Endothelial cell of umbilical vein (primary cell): ENCODE measurements at places on chromosomes 16 and 17. TPM values are rescaled to one million over a fixed set of nuclear protein-coding genes. Genes with fewer than 3 reads are reported as not detected.

DNA sequence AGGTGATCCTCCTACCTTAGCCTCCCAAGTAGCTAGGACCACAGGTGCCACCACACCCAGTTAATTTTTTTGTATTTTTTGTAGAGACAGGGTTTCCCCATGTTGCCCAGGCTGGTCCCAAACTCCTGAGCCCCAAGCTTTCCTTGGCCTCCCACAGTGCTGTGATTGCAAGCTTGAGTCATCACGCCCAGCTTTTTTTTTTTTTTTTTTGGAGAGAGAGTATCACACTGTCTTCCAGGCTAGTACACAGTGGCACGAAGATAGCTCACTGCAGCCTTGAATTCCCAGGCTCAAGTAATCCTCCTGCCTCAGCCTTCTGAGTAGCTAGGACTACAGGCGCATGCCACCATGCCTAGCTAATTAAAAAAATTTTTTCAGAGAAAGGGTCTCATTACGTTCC, 27.2 kb downstream of the HEATR9 start:
- DNase-seq = no peak

DNA sequence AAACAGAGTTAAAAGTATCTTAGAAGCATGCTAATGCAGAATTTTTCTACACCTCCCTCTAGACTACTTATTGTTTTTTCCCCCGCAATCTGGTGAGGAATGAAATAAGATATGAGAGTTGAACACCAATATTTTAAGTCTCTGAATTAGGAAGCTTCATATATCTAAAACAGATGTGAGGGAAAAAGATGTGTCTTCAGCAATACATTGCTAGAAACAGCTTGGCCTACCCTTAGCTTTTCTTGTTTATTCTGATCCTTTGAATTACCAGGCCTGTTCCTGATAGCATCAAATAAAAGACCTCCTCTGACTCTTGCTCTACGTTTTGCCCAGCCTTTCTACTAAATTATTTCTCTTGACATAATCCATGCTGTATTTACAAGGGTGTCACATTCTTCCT, 221.8 kb downstream of the CDH11 start:
- DNase-seq = no peak

GRCh38 chr17:9432934-9433421, 142.6 kb downstream of the STX8 start:
- no peak for DNase-seq

- DNase-seq = no peak
These were observed 10.1 kb upstream of the TANC2 start for GRCh38 chr17:62955841-62956352.

- no peak for DNase-seq
These were observed 12.6 kb upstream of the PRKAR1A start for GRCh38 chr17:68499587-68499986.

- DNase-seq = no peak
These were observed 70.4 kb downstream of the ZDHHC7 start for GRCh38 chr16:84940670-84941551.

DNA sequence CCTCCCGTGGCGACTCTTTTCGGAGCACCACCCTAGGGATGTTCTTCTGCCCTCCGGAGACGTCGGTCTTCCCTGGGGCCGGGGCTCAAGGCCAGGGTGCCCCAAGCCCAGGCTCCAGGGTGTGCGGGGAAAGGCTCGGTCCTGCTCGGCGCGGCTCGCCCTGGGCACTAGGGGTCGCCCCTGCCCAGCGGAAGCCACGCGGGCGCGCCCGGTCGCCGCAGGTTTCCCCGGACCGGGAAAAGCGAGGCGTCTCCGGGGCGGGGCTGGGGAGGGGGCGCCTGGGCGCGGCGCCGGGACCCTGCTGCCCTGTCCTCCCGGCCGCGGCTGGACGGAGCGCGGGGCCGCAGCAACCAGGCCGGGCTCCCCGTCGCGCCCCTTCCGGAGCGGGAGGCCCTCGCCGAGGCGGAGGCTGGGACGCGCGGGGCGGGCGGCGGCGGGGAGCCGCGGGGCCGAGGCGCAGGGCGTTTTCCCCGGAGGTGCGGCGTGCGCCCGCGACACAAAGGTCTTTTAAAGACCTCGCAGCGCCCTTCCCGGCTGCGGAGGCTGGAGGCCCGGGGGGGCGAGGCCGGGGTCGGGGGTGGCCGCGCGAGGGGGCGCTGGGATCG, 76.4 kb downstream of the MRC2 start:
- peak; percentile 44 for DNase-seq

- DNase-seq = no peak
These were observed 1.5 kb downstream of the TGFB1I1 start for GRCh38 chr16:31473264-31473984.

GRCh38 chr17:48997103-48997826, at the start of gene IGF2BP1:
Gene IGF2BP1 (plus strand): TSS chr17:48997385. CDS start chr17:48997746, 361 bp downstream.
- peak; percentile 80 for DNase-seq

GRCh38 chr16:11326084-11326736, 19.0 kb upstream of the RMI2 start:
- no peak for DNase-seq

DNA sequence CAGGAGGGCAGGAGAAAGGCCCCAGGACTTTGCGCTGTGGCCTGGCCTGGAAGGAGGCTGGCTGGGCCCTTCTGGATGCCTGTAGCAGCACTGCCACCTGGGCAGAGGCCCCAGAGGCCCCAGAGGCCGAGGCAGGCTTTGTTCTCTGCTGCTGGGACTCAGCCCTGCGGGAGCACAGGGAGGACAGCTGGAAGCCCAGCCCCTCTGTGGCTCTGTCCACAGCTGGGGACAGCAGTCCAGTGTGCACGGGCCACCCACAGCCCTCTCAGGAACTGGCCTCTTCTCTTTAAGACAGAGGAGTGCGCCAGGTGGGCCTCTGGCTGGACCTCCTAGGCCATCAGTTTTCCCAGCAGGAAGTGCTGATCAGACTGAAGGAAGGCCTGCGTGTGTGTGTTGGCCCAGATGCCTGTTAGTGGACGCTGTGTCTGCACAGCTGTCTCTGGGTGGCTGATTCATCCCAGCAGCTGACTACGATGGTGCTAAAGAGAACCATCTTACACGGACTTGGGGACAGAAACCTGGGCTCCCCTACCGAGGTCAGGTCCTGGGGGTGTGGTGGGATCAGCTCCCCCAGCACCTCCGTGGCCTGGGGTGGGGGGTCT, 26.9 kb upstream of the ZNF750 start:
- peak; percentile 87 for DNase-seq

DNA sequence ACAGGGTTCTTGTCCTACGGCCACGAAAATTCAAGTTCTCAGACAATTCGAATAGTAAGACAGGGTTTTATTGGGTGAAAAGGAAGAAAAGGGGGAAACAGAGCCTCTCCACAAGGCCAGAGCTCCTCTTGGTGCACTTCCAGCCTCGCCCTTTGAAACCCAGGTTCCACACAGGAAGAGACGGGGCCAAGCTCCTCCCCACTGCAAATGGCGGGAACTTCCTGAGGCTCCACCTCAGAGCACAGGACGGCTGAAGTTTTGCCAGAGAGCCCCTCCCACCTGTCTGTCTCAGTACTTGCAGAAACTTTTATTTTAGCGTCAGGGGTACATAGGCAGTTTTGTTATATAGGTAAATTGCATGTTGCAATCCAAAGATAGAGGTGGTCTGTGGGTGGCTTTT, 165.7 kb upstream of the CDH8 start:
- no peak for DNase-seq

DNA sequence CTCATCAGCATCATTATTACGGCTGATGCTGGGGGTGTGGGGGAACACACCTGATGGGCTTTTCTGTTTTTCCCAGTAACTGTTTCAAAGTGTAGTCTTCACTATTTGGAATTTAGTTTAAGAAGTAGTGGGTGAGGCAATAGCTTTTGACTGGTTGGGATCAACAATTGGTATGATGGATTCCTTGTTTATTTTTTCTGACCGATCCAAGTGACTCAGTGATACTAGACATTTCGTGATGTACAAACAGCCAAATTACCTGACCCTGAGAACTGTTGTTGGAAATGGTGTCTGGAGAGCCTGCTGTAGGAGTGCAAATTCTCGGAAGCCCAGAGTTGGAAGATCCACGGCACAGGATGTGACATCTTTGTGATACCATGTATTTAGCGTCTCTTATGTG, 204.2 kb downstream of the PRKCA start:
- no peak for DNase-seq

DNA sequence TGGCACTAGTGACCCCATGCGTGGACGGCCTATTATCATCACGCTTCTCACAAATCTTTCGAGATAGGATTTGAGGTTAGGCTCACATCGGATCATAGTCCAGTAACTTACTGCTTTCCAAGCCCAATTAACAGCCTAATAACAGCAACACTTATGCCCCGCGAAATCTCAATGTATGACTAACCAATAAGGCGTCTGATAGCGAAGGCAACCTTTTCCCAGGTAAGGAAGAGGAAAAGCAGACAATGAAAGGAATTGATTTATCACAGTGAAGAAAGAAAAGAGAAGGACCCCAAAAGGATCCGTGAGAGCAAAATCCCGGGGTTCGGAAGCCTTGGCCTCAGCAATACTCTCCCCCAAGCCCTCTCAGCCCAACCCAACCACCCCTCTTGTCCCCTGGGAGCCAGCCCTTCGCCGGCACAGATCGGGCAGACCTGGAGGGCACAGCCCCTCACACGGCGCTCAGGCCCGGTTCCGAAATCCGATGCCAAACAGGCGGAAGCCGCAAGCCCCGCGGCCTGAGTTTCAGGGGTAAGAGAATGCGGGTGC, 534 bp downstream of the GPATCH8 start:
- peak; percentile 55 for DNase-seq

DNA sequence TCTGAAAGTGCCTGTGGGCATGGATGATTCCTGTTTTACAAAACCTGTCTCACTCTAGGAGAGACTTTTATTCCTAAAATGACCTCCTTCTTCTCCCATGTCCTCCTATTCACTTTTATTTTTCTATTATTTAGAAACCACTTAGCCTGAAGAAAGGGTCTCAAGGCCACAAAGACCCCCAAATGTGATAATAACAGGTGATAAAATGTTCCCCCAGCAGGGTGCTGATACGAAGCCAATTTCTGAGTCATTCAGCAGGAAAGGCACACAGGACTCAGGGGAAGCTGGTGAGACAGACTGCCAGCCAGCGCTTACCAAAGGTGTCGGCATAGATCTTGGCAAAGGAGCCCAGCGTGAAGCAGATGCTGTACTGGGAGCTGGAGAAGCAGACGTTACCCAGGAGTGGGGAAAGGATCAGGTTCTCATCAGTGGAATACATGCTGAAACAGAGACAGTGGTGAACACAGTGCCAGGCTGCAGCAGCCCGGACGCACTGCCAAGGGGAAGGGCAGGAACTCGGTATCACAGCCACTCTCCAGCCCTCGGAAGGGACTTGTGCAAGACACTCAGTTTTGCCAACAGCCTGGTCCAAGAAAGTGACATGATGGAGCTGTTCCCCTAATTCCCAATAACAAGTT, 24.6 kb downstream of the HIGD1B start:
- peak; percentile 40 for DNase-seq

GRCh38 chr17:74957935-74958740, 14.4 kb downstream of the HID1 start:
- peak; percentile 59 for DNase-seq

GRCh38 chr16:11484691-11485258, 101.9 kb downstream of the LITAF start:
- DNase-seq = peak; percentile 91

- no peak for DNase-seq
These were observed 71.2 kb downstream of the IRF8 start for GRCh38 chr16:85970016-85970733.

GRCh38 chr17:61425682-61426481, 26.2 kb downstream of the TBX2 start:
- DNase-seq = no peak

DNA sequence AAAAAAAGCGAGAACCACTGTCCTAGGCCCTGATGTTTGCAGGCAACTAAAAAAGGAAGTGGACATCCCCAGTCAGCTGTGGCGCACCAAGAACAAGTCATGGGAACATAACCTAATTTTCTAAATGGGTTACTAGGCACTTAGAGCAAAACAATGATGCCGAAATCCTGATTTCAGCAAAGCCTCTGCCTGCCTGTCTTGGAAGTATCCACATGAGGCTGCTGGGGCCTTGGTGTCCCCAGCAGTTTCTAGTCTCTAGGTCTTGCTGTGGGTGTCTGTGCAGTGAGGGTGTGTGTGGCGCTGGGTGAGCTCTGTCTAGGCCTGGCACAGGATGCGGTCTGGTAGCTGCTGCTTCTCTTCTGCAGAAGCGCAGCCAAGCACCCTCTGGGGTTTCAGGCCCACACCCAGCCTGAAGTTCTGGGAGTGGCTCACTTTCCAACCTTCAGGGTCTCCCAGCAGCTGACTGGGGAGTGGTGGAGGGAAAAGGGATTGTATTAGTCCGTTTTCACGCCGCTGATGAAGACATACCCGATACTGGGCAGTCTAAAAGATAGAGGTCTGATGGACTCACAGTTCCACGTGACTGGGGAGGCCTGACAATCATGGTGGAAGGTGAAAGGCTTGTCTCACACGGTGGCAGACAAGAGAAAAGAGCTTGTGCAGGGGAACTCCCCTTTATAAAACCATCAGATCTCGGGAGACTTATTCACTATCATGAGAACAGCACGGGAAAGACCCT, 21.1 kb downstream of the STH start:
- DNase-seq = no peak

- no peak for DNase-seq
These were observed 1.3 kb upstream of the PRRT2 start for GRCh38 chr16:29810699-29811169.

GRCh38 chr16:1224558-1224957, 510 bp downstream of the TPSG1 start:
- no peak for DNase-seq

GRCh38 chr17:78448356-78448993, 70.0 kb downstream of the PGS1 start:
- DNase-seq = no peak

DNA sequence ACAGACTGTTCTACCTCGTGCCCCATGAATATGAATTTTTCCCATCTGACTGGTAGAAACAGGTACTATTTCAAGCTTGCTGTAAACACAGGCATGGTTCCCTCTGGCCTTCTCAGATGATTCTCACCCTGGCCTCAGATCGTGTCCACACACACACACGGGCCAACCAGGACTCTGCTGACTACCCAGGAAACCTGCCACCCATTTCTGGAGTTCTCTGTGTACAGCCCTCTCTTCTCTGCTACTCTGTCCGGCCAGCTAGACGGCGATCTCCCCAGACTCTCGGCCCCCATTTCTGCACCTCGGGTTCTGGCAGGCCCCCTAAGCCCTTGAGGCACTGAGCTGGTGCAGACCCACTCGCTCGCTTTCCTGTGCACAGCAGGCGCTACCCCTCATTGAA, 31.2 kb downstream of the RPA1 start:
- no peak for DNase-seq

GRCh38 chr16:7962091-7962879, 628.0 kb downstream of the TMEM114 start:
- DNase-seq = no peak

TBC1D3H gene
- not detected in 2 replicates for polyA plus RNA-seq

IL17C gene
- polyA plus RNA-seq = 0.14 and 0.17 TPM in 2 replicates

SLC35G6 gene
- polyA plus RNA-seq = not detected in 2 replicates

ACE gene
- polyA plus RNA-seq = 63.4 and 72.3 TPM in 2 replicates

SPAG9 gene
- polyA plus RNA-seq = 13.1 and 16.5 TPM in 2 replicates

FOXN1 gene
- not detected in 2 replicates for polyA plus RNA-seq

TP53TG3B gene
- not detected in 2 replicates for polyA plus RNA-seq

STAT5B gene
- 42.0 and 43.3 TPM in 2 replicates for polyA plus RNA-seq

CDK3 gene
- 8.7 and 9.7 TPM in 2 replicates for polyA plus RNA-seq

AMDHD2 gene
- 39.4 and 58.2 TPM in 2 replicates for polyA plus RNA-seq

EXOC3L1 gene
- polyA plus RNA-seq = 10.2 and 11.6 TPM in 2 replicates

CIBAR2 gene
- 0.07 and 0.30 TPM in 2 replicates for polyA plus RNA-seq

CISD3 gene
- 8.7 and 11.1 TPM in 2 replicates for polyA plus RNA-seq

IRF8 gene
- 0.08 TPM in 1 of 2 replicates, not detected in the other for polyA plus RNA-seq

CXCL16 gene
- 6.1 and 7.3 TPM in 2 replicates for polyA plus RNA-seq

WSB1 gene
- 736 and 750 TPM in 2 replicates for polyA plus RNA-seq

KRT9 gene
- not detected in 2 replicates for polyA plus RNA-seq
